ENCODE measurements at places on chromosomes 2 and 18.

- no peak for DNase-seq
Observed at GRCh38 chr18:48721312-48721711, 182.5 kb downstream of the CTIF start.

DNA sequence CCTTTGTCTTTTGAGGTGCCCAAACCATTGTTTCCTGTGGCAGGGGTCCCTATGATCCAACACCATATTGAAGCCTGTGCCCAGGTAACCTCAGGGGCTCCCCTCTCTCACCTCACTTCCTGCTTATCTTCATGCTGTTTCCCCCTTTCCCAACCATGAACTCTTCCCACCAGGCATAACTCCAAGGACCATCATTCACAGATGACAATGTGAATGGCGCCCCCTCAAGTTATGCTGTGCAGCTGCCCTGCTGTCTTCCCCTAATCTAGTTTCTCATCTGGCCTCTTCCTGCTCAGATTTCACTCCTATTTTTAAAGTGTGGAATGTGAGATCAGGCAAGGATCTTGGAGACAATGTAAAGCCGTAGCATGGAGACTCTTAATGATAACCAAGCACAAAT is 1.4 kb downstream of the GMPPA start:
- no peak for DNase-seq

- DNase-seq: no peak
Observed at GRCh38 chr18:48792611-48793380, 158.0 kb downstream of the SMAD7 start.

- no peak for DNase-seq
Observed at GRCh38 chr2:48112911-48113680, 206.8 kb upstream of the FBXO11 start.

DNA sequence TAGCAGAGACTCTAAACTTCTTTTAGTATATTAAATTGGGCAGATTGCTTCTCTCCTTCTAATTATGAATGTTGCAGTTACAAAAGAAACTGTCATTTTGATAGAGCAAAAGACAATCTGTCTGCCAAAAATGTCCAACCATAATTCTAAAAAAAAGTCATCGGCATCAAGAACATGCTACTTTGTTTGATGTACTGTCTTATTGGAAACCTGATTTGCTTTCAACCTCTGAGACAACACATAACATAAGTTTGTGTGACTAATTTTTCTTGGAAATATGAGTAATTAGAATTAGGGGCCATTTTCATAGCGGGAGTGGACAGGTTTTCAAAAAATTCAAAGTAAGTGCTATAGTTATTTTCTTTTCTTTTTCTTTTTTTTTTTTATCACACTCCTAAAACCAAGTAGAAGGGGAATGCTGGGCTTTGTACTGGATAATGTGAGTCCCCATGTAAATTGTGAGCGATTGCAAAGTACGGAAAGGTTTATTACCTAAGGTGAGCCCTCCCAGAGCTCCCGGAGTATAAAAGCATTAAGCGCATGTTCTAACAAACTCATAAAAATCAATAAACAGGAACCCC is 59.1 kb downstream of the ZEB2 start:
- DNase-seq: no peak

GRCh38 chr2:231387904-231388724 is 7.4 kb upstream of the B3GNT7 start:
- peak; percentile 88 for DNase-seq

- DNase-seq: no peak
Observed at GRCh38 chr2:171345971-171346722, 87.6 kb downstream of the METTL8 start.

DNA sequence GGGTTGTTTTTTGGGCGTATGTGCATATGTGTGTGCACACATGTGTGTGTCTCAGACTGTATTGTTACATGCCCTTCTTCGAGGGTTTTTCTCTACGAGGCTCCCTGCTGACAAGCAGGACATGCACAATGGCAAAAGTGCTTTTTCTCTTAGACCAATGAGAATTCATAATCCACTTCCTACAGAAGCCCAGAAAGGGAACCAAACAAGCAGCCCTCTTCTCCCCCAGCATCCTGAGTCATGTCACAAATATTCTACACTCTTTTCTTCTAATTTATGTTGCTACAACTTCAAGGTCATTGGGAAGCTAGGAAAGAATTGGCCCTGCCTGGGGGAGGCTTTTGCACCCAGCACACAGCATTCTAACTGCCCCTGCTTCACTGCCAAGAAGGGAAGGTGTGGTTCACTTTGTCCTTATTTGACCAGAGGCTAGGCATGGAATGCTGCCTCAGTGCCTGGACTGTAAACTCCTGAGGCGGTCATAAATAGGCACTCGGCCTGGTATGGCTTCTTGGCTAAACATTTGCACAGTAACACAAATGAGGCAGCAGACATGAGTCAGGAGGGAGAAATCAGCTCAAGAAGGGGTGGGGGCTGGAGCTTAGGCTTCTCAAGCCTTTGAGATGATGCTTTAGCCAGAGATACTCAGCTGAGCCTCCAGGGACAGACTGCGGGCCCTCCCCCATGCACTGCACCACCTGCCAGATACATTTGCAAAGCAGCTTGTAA is 92.7 kb upstream of the KLF7 start:
- DNase-seq: no peak

GRCh38 chr18:3224223-3224622 is 4.5 kb upstream of the MYOM1 start:
- no peak for DNase-seq

GRCh38 chr18:22559414-22560274 is 141.9 kb upstream of the CTAGE1 start:
- DNase-seq: no peak

DNA sequence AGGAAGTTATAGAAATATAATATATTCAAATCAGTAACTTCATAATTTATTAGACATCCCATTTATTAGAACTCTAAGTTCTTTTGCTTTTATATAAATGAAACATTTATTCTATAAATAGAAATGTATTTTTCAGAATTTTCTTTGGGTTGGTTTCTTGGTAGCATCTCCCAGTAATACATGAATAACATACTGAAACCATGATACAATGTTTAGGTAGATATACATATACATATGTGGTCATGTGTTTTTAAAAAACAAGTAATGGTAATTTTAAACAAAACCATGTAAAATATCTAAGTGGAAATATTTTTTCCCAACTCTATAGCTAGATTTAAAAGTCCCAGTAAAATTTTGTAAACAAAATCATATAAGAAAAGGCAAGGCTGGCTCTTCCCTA is 36.9 kb downstream of the WIPF1 start:
- DNase-seq: no peak

- no peak for DNase-seq
Observed at GRCh38 chr2:144267239-144267638, 252.7 kb downstream of the ZEB2 start.

DNA sequence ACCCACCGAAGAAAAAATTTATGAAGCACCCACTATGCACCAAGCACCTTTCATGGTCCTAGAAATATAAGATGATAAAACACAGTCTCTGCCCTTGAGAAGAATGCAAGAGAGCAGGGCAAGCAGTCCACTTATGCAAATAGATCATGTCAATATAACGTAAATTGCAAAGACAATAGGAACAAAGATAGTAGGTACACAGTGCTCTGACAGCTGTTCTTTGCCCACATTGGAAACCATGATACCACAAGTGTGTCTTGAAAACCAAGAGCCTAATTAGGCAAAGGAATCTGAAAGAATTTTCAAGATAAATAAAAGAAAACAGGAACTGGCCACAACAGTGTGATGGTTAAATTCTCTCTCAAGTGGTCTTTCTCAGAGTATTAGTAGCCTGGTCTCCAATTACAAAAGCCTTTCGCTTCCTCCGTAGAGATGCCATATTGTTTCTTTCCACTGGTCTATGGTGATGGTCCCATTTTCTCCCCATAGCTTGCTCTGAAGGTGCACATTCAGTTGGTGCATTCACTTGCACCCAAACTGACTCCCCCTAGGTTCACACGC is 108.5 kb downstream of the VWC2L start:
- DNase-seq: no peak

- no peak for DNase-seq
Observed at GRCh38 chr2:121587131-121587530, 56.5 kb downstream of the RNU4ATAC start.

DNA sequence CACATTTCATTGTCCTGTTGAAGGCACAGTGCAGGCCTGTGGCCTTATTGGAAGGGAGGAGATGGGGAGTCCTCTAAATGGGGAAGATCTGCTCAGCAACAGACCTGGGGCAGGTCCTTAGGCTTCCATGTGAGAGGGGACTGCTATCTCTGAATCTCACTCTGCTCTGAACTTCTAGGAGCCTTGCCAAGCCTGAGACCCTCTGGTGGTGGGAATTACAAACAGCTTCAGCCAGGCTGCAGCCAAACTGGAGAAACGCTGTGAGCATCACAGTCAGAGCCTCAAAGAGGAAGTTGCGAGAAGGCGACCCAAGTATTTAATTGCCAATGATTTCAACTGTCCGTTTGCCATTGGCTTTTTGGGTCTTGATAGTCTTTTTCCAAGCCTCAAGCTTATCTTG is 66.8 kb upstream of the MC2R start:
- DNase-seq: no peak

GRCh38 chr2:238483656-238484055 is 56.9 kb downstream of the ASB1 start:
- DNase-seq: no peak

GRCh38 chr2:159551806-159552205 is 64.5 kb downstream of the BAZ2B start:
- DNase-seq: no peak

GRCh38 chr18:64539847-64540246 is 391.0 kb upstream of the LINC00305 start:
- DNase-seq: no peak

- DNase-seq: no peak
Observed at GRCh38 chr2:17065536-17065935, 399.9 kb upstream of the CYRIA start.

- DNase-seq: no peak
Observed at GRCh38 chr2:159773886-159774285, 24.1 kb downstream of the CD302 start.

DNA sequence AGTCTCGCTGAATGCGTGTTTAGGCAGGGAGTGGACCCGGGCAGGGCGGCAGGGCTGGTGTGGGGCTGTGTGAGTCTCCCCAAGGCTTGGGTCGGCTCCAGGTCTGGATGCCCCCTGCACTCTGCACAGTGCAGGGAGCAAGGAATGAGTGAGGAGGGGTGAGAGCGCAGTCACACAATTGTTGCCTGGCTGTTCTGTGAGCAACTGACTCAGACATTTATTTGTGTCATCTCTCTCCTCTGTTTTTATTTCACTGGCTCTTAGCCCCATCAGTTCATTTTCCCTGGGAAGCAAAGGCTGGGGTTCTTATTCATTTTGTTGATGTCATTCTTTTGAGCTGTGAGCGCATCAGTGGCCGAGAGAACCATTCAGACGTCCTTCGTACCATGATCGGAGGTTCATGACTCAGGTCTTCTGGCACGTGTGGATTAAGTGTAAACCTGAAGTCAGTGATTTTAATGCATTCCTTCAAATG is 61.1 kb downstream of the GATA6 start:
- no peak for DNase-seq

GRCh38 chr2:16628314-16628713 is 37.3 kb downstream of the CYRIA start:
- DNase-seq: no peak

GRCh38 chr2:7027956-7028655 is 110.9 kb downstream of the RNF144A start:
- DNase-seq: no peak

- peak; percentile 6 for DNase-seq
Observed at GRCh38 chr18:75923169-75923568, 495.7 kb upstream of the SMIM21 start.

DNA sequence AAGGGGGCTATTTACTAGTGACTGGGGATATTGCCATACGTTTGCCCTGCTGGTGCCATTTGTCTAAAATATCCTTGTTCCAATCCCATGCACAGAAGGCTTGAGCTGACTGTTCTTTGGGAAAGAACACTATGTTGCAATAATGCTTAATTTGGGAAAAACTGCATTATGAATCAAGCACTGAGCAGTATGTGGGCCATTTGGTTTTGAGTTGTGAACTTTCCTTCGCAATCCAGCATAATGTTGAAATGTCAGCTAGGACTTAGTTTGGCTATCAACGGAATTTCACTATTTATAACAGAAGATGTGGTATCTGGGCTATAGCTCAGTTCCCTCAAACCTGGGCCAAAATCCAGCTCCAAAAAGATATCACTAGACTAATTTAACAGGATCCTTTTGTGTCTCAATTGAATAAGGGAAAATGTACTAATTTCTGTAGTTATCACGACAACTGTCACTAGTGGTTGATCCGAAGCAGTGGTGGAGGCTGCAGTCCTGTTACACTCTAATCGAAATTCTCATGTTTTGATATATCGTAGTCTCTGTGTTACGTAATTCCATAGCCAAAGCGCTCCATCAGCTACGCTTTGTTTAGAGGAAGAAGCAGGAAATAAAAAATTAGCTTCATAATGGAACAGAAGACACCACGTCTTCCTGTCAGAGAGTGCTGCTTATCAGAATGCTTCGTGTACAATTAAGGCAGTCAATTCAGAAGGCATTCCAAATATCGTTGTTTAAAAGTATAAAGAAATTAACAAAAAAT is 686.8 kb upstream of the SALL3 start:
- DNase-seq: no peak

- no peak for DNase-seq
Observed at GRCh38 chr2:974054-974453, 23.4 kb downstream of the SNTG2 start.

- no peak for DNase-seq
Observed at GRCh38 chr2:64679673-64680425, 26.1 kb upstream of the SERTAD2 start.

GRCh38 chr2:128270672-128271596 is 47.7 kb downstream of the HS6ST1 start:
- DNase-seq: no peak

DNA sequence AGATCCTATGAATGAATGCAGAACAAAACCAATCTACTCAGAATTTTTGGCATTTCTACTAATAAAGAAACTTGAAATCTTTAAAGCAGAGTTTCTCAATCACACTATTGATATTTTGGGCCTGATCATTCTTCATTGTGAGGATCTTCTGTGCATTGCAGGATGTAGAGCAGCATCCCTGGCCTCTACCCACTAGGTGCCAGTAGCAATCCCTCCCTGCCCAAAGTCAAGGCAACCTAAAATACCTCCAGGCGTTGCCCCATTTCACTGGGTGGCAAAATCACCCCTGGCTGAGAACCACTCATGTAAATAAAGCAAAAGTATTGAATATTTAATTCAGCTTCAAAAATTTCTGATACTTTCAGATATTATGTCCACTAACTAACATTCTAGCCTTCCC is 213.0 kb downstream of the SP3 start:
- no peak for DNase-seq

- DNase-seq: no peak
Observed at GRCh38 chr18:44715842-44716241, 35.2 kb downstream of the SETBP1 start.

DNA sequence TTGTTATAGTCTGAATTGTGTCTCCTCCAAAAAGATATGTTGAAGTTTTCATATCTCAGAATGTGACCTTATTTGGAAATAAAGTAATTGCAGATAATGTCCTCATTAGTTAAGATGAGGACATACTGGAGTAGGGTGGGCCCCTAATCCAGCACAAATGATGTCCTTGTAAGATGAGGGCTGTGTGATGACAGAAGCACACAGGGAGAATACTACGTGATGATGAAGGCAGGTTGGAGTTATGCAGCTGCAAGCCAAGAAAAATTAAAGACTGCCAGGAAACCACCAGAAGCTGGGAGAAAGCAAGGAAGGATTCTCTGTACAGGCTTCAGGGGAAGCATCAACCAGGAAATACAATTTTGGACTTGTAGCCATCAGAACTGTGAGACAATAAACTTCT is 58.3 kb upstream of the PNPT1 start:
- no peak for DNase-seq

- DNase-seq: no peak
Observed at GRCh38 chr2:11947956-11948355, 201.5 kb downstream of the LPIN1 start.

Measured in C1 segment of cervical spinal cord (tissue), 14 donors.